Hippocampal formation (tissue), 2 donors: ENCODE measurements at places on chromosomes 4 and X.

- DNase-seq: no peak
These were observed 1005.5 kb upstream of the INTU start for GRCh38 chr4:126627255-126627654.

DNA sequence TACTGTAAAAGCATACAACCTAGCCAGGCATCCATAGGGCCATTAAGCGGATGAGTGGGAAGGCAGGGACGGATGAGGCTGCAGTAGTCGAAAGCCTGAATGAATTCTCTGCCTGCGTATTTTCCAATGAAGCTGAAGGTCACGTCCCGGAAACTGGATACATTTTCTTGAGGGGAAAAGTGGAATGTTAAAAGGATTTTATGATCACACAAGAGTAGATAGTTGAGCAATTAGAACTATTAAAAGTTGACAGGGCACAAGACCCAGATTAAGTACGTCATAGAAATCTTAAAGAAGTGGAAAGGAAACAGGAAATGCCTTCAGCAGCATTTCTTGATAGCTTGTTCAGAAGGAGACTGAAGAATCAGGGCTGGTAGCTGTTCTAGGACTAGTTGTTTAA, 98.3 kb upstream of the CXXC4 start:
- no peak for DNase-seq

GRCh38 chr4:67327245-67328017, 217.9 kb downstream of the CENPC start:
- peak; percentile 48 for DNase-seq

DNA sequence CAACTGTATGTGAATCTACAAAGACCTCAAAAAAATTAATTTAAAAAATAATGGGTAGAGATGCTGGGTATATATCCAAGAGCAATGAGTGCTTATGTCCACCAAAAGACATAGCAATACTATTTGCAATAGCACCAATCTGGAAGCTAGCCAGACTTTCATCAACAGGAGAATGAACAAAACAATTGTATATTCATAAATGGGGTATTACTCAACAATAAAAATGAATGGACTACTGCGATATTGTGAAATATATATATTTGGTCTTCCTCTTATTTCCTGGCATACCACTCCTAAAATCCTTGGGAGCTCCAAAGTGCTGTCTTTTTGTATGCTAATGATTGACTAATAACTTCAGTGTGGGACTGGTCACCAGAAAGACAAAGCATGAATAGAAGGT, 77.5 kb downstream of the MSN start:
- no peak for DNase-seq

DNA sequence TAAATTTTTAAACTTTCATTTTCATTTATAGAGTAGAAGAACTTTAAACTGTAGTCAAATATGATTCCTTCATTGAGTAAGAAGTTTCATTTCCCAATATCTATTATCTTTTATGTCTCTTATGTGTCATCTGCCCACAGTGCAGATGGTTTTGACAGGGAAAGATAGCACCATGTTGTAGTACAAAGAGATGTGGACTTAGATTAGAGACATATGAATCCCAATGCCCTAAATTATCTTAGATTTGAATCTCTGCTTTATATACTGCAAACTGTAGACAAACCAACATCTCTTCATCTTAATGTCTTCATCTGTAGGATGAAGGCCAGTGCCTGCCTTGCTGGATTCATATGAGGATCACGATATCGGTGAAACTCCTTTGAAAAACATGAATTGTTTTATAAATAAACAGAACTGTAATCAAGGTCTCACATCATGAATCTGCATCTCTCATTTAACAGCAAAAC, 217.5 kb downstream of the BANK1 start:
- DNase-seq: no peak

DNA sequence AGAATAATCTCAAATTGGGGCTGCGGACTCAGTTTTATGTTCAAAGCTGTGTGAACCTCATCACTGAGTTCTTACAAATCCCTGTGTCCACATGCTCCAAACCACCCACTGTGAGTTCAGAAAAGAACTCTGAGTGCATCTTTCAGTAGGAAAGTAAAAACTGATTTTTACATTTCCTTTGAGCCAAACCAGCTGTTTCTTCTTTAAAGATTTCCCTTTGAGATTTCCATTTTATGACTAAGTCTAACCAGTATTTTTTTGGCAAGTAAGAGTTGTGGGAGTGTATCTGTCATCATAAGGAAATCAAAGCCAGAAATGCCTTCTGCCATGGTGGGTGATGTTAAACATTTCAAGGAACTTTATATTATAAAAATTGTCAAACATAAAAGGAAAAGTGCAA, 100.0 kb downstream of the TET2 start:
- DNase-seq: no peak

GRCh38 chrX:13387666-13388494, 68.0 kb upstream of the ATXN3L start:
- DNase-seq: no peak

GRCh38 chr4:145554691-145555090, 64.5 kb upstream of the MMAA start:
- DNase-seq: no peak

- DNase-seq: no peak
These were observed 67.6 kb downstream of the PDS5A start for GRCh38 chr4:39910064-39910463.

GRCh38 chr4:179076865-179077264, 1634.6 kb upstream of the AGA start:
- DNase-seq: no peak

GRCh38 chr4:99403380-99404184, 31.6 kb downstream of the ADH7 start:
- DNase-seq: no peak

DNA sequence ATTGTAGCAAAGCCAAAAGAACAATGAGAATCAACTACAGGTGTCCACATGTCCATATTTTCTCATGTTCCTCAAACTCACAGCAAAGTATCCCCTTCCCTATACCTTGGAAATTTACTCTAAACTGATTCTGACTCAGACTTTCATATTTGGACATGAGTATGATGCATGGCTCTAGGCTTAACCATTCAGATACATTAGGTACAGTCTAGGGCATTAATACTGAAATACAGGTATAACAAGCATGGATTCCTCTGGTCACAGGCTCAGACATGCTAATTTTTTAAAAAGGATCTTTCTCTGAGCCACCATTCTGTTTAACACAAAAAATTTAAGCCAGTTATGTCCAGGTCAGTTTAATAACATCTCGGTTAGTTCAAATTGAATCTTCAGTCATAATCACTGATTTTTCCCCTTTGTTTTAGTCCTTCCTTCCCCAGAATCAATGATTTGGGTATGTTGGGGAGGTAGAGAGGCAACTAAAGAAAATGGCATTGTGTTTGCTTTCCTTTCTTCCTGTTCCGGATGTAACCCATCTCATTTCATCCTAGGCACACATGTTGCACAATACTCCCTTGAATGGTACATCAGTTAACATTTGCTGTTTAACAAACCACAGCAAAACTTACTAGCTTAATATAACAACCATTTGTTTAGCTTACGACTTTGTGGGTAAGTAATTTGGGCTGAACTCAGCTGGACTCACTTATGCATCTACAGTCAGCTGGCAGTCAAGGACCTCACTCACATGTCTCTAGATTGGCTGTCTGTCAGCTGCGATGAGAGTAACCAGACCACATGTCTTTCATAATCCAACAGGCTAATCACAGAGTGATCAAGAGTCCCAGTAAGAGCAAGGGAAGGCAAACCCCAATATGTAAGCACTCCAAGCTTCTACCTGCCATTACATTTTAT, 75.3 kb upstream of the GRIA3 start:
- no peak for DNase-seq

DNA sequence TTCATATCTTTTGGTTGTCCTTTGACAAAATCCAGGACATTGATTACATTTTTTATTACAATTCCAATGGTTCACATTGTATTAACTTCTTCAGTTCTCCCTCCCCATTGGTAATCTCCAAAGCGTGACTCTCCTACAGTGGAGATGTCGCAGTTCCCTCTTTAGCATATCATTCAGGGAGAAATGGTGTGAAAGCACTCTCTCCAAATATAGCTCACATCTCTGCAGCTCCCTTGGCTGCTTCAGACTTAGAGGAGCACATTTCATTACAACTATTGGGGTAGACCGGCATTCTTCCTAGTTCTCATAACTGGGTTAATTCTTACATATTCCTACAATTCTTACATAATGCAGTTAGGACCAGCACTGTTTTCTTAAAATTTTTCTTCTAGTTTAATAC, 25.3 kb downstream of the RNF150 start:
- no peak for DNase-seq

- DNase-seq: no peak
These were observed 17.4 kb upstream of the EIF4E start for GRCh38 chr4:98946359-98946758.

DNA sequence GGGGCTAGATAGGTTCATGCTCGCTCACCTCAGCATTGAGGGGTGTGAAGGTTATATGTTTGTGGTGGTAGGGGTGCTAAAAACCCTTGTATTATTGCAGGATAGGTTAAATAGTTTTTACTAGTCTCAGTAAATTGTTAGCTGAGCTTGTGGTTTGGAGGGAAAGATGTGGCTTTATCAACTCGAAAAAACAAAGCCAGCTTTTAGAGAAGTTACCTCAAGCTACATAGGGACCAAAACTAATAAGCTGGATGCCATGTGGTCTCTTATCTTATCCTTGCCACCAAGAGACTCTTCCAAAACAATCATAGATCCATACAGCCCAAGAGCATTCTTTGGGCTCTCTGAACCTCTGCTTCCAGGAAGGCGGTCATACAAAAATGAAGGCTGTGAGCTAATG, 29.2 kb downstream of the MSN start:
- DNase-seq: no peak
